HCT116 (cell line): ENCODE measurements at places on chromosomes 11 and 22.

GRCh38 chr11:69374946-69375310 is 81.0 kb downstream of the MYEOV start:
- no peak for DNase-seq
- H3K36me3 ChIP-seq = no peaks in the 10 kb centered on the region
- peaks cover 62% of the 10 kb centered on the region for H3K4me1 ChIP-seq
- no peak overlapping the region for H3K27ac ChIP-seq

DNA sequence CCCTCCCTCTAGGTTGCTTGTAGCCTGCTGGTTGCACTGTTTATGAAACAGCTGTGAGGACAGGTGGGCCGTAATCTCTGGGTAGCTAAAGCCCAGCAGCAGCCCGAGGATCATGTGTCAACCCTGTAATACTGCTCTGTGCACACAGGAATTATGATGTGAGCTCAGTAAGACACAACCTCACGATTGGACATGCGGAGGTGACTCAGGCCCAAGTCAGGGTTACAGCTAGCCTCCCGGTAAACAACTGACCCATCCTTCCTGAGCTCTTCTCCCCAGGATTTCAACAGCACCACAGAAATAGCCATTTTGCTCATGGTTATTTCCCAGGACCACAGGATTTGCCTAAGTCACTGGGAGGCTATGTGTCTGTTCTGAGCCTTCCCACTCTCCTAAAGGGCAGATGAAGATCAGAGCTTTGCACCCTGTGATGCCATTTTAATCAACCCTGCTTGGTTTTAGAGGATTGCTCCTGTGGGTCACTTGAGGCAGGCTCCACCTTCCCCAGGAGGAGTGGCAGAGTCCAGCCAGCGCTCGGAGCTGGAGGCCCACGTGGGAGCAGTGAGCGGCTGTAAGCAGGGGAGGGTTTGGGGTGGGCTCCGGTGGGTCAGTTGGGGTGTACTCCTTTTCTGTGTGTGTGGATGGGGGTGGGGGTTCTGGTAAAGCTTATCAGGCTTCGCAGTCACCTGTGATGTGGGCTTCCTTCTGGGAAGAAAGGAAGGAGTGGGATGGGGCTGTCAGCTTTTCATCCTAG is at the start of gene AMPD3:
AMPD3 (plus strand) TSS at position 387 of the 754 bp plus-strand sequence. CDS start 6,256 bp downstream, outside the sequence.
- H3K4me1 ChIP-seq = peaks cover 69% of the 10 kb centered on the region
- H3K27ac ChIP-seq = peak within 1 kb of the TSS; percentile 77
- H3K27me3 ChIP-seq = no peaks in the 10 kb centered on the region
- H3K36me3 ChIP-seq = no peaks in the 10 kb centered on the region
- DNase-seq = peak; percentile 85
- H3K4me3 ChIP-seq = peak within 1 kb of the TSS; percentile 62

DNA sequence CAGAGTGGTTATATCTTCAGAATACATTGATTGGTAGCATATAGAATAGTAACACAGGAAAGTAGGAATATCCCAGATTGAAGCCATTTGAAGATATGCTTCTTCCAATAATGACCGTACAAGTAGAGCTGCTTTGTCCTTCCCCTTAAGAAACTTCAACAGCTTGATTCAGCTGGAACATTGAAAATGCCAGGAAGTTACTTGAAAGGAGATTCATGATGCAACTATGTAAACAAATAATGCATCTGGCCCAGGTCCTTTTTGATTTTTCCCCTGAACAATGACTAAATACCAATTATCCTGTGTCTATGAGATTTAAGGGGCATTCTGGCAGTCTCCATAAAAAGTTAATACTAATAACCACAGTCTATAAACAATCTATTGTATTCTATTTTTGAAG is 3.0 kb downstream of the DKK3 start:
- no peak overlapping the region for H3K27ac ChIP-seq
- no peak for DNase-seq
- no peak overlapping the region for H3K4me3 ChIP-seq
- H3K36me3 ChIP-seq = no peaks in the 10 kb centered on the region
- no peaks in the 10 kb centered on the region for H3K27me3 ChIP-seq

- peaks cover 4% of the 10 kb centered on the region; the same call in 1 of the 2 replicates for H3K4me1 ChIP-seq
- no peak overlapping the region for H3K4me3 ChIP-seq
- no peaks in the 10 kb centered on the region for H3K27me3 ChIP-seq
- H3K36me3 ChIP-seq = no peaks in the 10 kb centered on the region
These were observed 17.2 kb downstream of the SCGB1A1 start for GRCh38 chr11:62435846-62436660.

DNA sequence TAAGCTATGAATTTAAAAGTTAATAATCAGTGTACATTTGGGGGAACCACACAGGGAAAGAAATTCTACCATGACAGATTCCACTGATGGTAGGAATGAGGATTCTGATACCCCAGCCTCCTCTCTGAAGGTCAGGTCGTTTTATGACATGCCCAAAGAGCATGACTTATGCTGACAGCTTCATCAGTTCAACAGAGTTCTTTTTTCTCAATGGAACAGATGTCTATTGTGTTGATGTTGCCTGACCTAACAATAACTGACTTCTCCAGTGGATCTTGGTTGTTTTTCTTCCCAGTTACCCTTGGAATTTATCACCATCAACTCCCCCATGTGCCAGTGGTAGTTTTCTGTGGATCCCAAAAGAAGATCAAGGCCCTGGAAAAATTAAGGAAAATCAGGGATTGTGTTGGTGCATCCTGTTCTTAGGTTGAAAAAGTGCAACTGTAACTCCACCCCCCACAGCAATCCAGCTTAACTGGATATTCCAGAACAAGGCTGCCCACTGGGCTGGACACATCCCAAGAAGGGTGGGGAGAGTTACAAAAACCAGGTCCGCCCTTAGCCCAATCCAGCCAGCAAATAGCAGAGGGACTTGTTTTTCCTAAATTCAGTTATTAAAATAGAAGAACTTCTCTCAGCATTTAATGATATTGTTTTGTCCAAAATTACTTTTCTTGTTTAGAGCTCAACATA is 31.5 kb upstream of the CAT start:
- no peaks in the 10 kb centered on the region for H3K27me3 ChIP-seq
- H3K4me1 ChIP-seq = no peaks in the 10 kb centered on the region
- no peak overlapping the region for H3K27ac ChIP-seq

GRCh38 chr11:112024178-112024772 is 933 bp upstream of the DLAT start:
- DNase-seq = no peak
- no peaks in the 10 kb centered on the region for H3K27me3 ChIP-seq
- H3K4me3 ChIP-seq = peak overlapping the region; percentile 98
- H3K36me3 ChIP-seq = peaks cover 1% of the 10 kb centered on the region; the same call in 1 of the 2 replicates
- peak overlapping the region; percentile 98 for H3K27ac ChIP-seq

GRCh38 chr11:59186130-59186594 is 14.2 kb downstream of the DTX4 start:
- no peaks in the 10 kb centered on the region for H3K36me3 ChIP-seq
- H3K27ac ChIP-seq = no peak overlapping the region; the same call in 1 of the 2 replicates
- no peaks in the 10 kb centered on the region for H3K27me3 ChIP-seq
- H3K4me1 ChIP-seq = peaks cover 13% of the 10 kb centered on the region; the same call in 1 of the 2 replicates

GRCh38 chr11:83545494-83546260 is 259.5 kb upstream of the CCDC90B start:
- no peak for DNase-seq
- H3K4me3 ChIP-seq = no peak overlapping the region
- H3K4me1 ChIP-seq = no peaks in the 10 kb centered on the region
- peaks cover 38% of the 10 kb centered on the region for H3K27me3 ChIP-seq
- no peak overlapping the region for H3K27ac ChIP-seq

- no peak overlapping the region for H3K27ac ChIP-seq
- no peak overlapping the region for H3K4me3 ChIP-seq
- H3K27me3 ChIP-seq = no peaks in the 10 kb centered on the region
- no peaks in the 10 kb centered on the region for H3K36me3 ChIP-seq
- no peak for DNase-seq
- H3K4me1 ChIP-seq = peaks cover 10% of the 10 kb centered on the region
These were observed 4.3 kb upstream of the BCR start for GRCh38 chr22:23175817-23176644.

DNA sequence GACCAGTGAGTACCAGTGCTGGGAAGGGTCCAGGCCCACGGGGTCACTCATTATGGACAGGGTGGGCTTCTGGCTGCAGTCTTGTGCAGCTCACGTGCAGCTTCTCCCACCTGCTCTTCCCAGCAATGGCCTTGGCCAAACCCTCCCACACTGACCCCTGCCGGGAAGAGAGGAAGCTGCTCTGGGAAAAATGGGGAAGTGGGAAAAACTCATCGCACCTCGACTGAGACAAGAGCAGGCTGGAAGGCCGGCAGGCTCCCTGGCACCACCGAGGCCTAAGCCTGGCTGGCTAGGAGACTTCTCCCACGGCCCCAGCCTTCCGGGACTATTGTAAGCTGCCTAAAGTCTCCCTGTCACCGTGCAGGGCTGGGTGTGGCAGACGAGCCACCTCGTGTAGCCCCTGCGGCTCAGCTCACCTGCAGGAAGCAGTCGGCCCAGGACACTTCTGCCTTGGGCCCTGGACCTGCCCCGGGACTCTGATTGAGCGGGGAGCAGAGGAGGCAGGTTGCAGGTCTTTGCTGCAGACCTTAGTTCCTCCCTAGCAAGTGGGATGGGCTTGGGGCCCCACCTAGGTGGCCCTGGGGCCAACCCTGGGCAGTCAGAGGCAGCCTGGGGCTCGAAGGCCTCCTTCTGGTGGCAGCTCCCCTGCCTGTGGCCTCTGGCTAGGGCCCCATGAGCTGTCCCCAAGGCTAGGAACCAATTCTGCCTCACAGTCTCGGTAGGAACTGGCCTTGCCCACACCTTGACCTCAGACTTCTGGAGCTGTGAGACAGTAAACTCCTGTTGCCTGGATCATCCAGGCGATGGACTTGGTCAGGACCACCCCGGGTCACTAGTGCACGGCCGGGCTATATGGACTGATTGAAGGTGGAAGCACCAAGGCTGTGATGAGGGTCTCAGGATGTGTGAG is 23.1 kb downstream of the MRGPRG start:
- no peak overlapping the region for H3K4me3 ChIP-seq
- no peaks in the 10 kb centered on the region for H3K36me3 ChIP-seq
- H3K27ac ChIP-seq = no peak overlapping the region
- DNase-seq = peak; percentile 6

DNA sequence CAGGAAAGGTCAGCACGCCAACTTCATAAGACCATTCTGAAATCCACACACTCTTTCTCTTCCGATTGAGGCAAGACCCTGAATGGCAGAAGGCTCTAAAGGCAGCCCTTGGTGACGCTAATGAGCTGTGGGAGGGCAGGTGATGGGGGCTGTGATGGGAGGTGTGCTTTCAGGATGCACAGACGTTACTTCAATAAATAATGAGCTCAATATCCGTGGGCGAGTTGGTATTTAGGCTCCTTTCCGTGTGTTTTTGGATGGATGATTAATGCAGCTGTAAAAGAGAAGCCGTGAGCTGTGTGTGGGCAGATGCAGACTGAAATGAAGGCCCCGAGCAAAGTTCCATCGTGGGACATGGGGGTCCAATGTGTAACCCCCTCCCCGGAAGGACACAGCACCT is 130.6 kb upstream of the CSNK2A3 start:
- no peaks in the 10 kb centered on the region for H3K36me3 ChIP-seq
- no peak overlapping the region for H3K4me3 ChIP-seq
- no peaks in the 10 kb centered on the region for H3K27me3 ChIP-seq
- H3K27ac ChIP-seq = no peak overlapping the region
- no peaks in the 10 kb centered on the region for H3K4me1 ChIP-seq

- no peak overlapping the region for H3K27ac ChIP-seq
- no peak overlapping the region for H3K4me3 ChIP-seq
- no peaks in the 10 kb centered on the region for H3K27me3 ChIP-seq
- H3K4me1 ChIP-seq = no peaks in the 10 kb centered on the region
- H3K36me3 ChIP-seq = no peaks in the 10 kb centered on the region
These were observed 100.7 kb downstream of the DBX1 start for GRCh38 chr11:20059587-20060021.

- H3K4me1 ChIP-seq = peaks cover 6% of the 10 kb centered on the region; the same call in 1 of the 2 replicates
- no peak overlapping the region for H3K27ac ChIP-seq
- DNase-seq = no peak
- H3K36me3 ChIP-seq = peaks cover 22% of the 10 kb centered on the region
These were observed 9.4 kb downstream of the EHD1 start for GRCh38 chr11:64868904-64869570.

- H3K27me3 ChIP-seq = no peaks in the 10 kb centered on the region
- no peaks in the 10 kb centered on the region for H3K36me3 ChIP-seq
- H3K4me3 ChIP-seq = no peak overlapping the region
- no peak for DNase-seq
These were observed 15.8 kb upstream of the PAFAH1B2 start for GRCh38 chr11:117128289-117128688.

DNA sequence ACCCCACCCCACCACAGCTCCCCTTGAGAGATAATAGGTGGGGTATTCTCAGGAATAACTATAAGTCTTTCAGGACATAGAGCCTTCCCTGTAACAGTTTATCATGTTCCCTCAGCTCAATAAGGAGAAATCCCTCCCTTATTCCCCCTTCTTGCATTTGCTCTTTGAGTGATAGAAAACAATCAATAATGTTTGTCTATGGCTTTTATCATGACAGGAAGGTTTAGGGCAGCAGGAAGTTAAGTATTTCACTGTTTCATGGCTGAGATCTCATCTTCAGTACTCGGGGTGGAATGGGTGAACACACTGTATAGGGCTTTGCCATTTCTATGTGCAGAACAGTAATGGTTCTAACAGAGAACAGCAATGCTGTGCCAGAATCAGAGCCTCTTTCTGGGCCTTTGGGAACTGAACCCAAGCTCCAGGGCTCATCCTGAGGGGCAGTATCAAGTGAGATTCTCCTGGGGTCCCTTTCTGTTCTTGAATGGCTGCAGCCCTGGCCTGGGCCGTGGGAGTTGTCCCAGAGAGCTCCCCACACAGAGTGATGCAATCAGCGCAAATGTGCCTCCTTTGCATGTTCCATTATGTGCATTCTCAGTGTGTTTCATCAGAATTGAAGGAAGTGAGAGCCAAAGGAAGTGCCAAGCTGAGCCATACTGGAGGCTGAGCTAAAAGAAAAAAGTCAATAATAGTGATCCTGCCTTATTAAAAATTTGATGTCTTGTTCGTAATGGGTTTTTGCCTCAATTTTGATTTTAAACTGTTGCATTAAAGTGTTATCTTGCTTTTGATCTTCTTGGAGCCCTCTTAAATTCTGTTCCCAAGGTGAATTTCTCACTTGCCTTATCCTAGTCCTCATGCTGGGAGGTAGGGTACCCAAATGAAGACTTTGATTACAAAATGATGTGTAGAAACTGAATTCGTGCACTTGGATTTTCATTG is 2.9 kb upstream of the CYP2R1 start:
- H3K4me1 ChIP-seq = peaks cover 5% of the 10 kb centered on the region; the same call in 1 of the 2 replicates
- H3K36me3 ChIP-seq = no peaks in the 10 kb centered on the region
- H3K27ac ChIP-seq = no peak overlapping the region
- no peak overlapping the region for H3K4me3 ChIP-seq
- DNase-seq = no peak

GRCh38 chr11:82792319-82792718 is 58.7 kb upstream of the FAM181B start:
- no peak for DNase-seq
- no peaks in the 10 kb centered on the region for H3K4me1 ChIP-seq
- no peaks in the 10 kb centered on the region for H3K36me3 ChIP-seq
- H3K27me3 ChIP-seq = no peaks in the 10 kb centered on the region; the same call in 1 of the 2 replicates

- H3K27ac ChIP-seq = no peak overlapping the region; the same call in 1 of the 2 replicates
- H3K27me3 ChIP-seq = no peaks in the 10 kb centered on the region
These were observed 53.7 kb downstream of the UBASH3B start for GRCh38 chr11:122709039-122709760.

GRCh38 chr11:57903441-57904123 is 120.1 kb upstream of the OR9Q1 start:
- DNase-seq = peak; percentile 74
- H3K27ac ChIP-seq = peak overlapping the region; percentile 38
- no peaks in the 10 kb centered on the region for H3K36me3 ChIP-seq
- peaks cover 27% of the 10 kb centered on the region for H3K4me1 ChIP-seq
- no peaks in the 10 kb centered on the region for H3K27me3 ChIP-seq

- peak within 1 kb of the TSS; percentile 77 for H3K27ac ChIP-seq
- H3K4me1 ChIP-seq = peaks cover 34% of the 10 kb centered on the region
- peak within 1 kb of the TSS; percentile 96 for H3K4me3 ChIP-seq
These were observed at the start of gene TMEM184B for GRCh38 chr22:38272373-38273134. TMEM184B (minus strand) TSS chr22:38273010; CDS start chr22:38247961, 25,049 bp downstream.
